Osteocyte (in vitro differentiated cells): ENCODE measurements at places on chromosomes 5 and 9.
A peak's percentile ranks its signal among the peaks of the same experiment; 100 is the strongest.

DNA sequence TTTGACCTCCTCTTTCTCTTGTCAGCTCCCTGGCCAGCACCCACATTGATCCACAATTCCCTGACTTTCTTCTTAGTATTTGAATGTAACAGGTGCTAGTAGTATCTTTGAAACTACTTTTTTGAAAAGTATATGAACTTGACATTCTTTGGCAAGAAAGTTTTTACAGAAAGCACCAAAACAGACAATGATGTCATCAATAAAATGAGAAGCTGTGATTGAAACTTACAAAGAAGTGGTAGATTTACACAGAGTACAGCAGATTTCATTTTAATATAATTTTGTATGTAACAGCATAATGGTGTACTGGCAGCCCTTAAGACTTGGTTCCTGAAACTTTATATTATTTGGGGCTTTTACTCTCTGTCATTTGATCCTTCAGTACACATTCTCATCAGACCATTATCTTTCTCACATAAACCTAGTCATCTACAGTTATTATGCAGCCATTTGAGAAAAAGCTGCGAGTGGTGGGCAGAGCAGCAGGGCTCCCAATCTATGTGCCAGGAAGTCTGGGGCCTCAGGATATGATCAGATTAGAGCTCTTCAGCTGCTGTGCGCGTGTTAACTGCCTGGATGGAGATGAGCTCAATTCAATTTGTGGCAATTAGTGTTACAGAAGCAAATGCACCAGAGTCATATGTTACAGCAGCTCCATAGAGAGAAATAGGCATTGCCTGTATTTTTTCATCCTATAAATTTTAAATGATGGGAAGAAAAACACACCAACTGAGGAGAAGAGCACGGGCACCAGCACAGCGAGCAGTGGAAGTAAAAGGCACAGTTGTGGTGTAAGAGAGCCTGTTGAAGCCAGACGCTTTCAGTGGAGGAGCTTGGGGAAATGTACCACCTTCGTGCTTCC lies 126.1 kb downstream of the STARD4 start:
- DNase-seq, result no peak

GRCh38 chr9:113556877-113557593 lies 93.5 kb downstream of the RGS3 start:
- DNase-seq, result no peak

DNA sequence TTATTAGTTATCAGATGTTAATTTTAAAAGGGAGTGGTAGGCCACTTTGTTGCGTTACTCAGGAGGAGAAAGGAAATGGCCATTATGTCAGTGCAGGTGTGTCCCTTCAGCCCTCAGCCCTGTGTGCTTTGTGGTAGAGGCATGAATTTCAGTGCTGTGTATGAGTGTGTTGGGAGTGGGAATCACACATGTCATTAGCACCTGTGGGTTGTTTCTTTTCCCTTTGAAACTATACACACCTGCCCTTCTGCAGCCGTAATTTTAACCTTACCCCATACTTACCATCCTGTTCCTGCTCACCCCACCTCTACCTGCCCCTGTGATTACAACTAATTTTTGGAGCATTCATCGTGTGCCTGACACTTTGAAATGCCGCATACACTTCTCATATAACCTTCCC lies 156.4 kb downstream of the ARHGAP26 start:
- no peak for DNase-seq

GRCh38 chr5:142156839-142157463 lies 48.4 kb downstream of the NDFIP1 start:
- DNase-seq, result no peak

- no peak for DNase-seq
Measured at GRCh38 chr5:24080046-24080445, 564.7 kb downstream of the CDH10 start.

DNA sequence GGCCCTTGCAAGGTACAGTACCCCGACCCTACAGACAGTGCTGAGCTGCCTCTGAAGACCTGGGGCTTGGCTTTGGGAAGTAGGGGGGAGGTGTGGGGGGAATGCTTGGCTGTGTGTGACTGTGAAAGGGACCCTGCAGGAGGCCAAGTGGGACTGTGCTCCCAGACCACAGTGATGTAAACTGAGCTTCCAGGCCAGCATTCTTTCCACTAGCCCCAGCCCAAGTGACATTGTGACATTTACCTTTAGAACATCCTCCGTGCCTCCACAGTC lies 31.2 kb downstream of the HMCN2 start:
- no peak for DNase-seq

GRCh38 chr5:137858223-137858916 lies 9.3 kb upstream of the MYOT start:
- DNase-seq, result no peak

GRCh38 chr5:124936626-124936933 lies 190.1 kb upstream of the ZNF608 start:
- no peak for DNase-seq

- no peak for DNase-seq
Measured at GRCh38 chr9:32882705-32883104, 99.4 kb downstream of the TMEM215 start.

DNA sequence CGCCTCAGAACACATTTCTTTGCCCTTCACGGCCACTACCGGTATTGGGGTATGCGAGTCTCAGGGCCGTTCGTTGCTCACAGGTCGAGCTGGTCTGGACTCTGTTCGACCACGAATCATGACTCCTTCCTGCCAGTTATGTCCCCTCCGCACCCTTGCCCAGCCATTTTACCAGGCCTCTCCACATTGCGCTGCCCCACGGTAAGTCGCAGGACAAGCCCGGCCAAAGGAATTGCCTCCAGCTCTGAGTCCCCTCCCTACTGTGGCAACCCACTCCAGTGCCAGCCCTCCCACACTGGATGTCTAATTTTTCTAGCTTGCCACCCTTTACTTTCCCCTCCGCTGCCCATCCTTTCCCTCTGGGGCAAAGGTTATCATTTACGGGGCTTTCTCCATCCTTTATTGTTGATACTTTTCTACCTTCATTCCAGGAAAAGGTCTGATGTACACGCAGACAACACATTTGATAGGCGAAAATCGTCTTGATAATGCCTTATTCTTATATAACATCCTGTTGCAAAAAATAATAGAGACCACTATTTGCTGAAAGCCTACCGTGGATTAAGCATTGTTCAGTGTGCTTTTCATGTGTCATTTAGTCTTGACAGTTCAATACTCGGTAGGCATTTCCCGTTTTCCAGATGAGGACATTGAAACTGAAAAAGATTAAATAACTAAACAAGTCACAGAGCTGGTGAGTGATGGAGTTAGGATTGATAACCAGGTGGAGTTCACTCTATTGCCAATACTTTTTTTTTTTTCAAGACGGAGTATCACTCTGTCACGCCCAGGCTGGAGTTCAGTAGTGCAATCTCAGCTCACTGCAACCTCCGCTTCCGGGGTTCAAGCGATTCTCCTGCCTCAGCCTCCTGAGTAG lies 958 bp upstream of the HSPA5 start:
- DNase-seq, result no peak

DNA sequence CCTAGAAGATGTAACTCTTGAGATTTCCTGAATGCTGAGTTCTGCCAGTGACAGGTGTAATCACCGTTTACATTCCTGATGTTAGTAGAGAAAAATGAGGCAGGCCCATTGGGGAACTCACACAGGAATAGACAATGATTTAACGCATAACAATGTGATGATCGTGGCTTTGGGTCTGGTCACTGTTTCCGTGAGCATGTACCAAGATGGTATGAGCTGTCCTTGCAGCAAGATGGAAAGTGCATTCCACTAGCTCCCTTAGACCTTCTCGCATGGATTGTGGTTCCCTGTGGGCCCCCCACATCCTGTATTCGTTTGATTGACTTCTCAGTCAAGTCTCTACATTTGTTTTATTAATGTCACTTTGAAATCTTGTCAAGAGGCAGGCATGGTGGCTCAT lies 124.0 kb upstream of the DAP start:
- peak; percentile 60 for DNase-seq

DNA sequence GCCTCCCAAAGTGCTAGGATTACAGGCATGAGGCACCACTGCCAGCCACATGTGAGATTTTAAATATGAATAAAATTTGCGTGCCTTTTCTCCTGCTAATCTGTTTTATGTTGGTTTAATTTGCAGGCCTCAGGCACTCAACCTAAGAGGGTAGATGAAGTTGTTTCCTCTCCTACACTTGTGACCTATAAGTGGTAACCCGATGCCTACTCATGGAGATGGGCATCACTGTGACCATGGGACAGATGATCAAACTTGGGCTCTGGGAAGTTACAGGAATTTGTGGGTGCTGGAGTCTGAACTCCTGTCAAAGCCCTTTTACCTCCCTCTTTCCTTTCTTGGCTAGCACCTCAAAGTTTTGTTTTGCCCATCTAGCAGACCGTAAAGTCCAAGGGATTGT lies 1.1 kb downstream of the SLC28A3 start:
- peak; percentile 38 for DNase-seq

- no peak for DNase-seq
Measured at GRCh38 chr9:89256642-89257041, 54.4 kb upstream of the CKS2 start.

GRCh38 chr9:134606951-134607731 lies 34.5 kb upstream of the COL5A1 start:
- DNase-seq, result peak; percentile 54

DNA sequence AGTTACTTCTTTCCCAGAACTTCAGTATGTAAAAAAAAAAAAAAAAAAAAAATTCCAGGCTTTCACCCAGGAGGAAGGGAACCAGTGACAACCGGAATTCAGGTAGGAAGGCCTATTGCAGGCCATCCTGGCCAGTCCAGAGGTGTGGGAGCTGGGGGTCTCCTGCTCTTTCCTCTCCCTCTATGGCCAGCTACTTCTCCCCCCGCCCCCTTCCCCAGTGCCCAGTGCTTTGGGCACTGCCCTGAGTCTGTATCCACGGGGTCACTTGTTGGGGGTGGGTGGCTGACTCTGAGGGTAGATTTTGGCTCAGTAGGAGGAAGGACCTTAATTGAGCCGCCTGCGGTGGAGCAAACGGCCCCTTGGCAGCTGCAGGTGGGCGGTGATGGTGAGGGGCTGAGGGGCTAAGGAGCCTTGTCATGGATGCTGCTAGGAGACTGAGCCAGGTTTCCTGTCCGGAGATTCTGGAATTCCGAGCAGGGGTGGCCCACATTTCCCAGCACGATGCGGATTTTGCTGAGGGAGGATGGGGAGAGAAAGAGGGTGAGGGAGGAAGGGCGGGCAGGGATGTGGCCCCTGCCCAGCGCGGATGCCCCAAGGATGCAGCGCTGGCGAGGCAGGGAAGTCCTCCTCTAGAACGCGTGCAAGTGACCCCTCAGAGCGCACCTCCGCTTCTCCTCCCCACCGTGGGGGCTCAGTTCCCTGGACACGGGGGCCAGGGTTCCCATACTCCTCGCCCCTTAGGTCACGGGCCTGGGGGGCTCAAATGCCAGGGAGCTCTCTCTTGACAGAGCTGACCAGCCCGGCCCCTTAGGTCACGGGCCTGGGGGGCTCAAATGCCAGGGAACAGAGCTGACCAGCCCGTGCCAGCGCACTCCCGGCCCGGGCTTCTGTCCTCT lies 1.2 kb upstream of the PHF2 start:
- DNase-seq, result peak; percentile 84

- no peak for DNase-seq
Measured at GRCh38 chr9:73979894-73980264, 517.3 kb upstream of the RORB start.

- no peak for DNase-seq
Measured at GRCh38 chr5:91794455-91794854, 411.3 kb upstream of the ARRDC3 start.

- no peak for DNase-seq
Measured at GRCh38 chr9:116460026-116460425, 227.1 kb upstream of the TRIM32 start.

DNA sequence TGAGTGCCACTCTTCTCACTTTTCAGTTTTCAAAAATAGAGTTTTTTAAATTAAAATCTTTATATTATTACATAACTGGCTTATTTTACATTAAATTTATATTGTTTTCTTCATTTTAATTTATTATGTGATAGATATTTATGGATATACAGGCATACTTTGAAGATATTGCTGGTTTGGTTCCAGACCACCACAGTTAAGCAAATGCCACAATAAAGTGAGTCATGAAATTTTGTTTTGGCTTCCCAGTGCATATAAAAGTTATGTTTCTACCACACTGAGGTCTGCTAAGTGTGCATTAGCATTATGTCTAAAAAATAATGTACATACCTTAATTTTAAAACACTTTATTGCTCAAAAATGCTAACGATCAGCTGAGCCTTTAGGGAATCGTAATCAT lies 47.4 kb downstream of the NDUFS4 start:
- DNase-seq, result no peak

- no peak for DNase-seq
Measured at GRCh38 chr9:105858877-105859276, 164.5 kb downstream of the TMEM38B start.

DNA sequence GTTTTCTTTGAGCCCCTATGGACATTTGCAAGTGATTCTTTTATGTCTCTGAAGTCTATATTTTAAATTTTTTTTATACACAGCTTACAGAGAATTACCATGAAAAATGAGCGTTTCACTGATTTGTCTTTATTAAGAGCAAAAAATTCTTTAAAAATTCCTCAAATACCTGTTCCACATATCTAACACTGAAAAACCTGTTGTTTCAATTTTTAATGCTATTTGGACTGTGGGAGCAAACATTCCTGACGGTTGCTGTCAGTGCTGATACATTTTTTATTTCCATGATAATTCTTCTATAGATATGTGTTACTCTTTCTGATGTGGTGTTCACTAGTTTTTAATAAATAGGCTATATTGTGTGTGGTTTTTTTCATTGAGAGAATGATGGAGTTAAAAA lies 199.8 kb downstream of the GDNF start:
- no peak for DNase-seq

DNA sequence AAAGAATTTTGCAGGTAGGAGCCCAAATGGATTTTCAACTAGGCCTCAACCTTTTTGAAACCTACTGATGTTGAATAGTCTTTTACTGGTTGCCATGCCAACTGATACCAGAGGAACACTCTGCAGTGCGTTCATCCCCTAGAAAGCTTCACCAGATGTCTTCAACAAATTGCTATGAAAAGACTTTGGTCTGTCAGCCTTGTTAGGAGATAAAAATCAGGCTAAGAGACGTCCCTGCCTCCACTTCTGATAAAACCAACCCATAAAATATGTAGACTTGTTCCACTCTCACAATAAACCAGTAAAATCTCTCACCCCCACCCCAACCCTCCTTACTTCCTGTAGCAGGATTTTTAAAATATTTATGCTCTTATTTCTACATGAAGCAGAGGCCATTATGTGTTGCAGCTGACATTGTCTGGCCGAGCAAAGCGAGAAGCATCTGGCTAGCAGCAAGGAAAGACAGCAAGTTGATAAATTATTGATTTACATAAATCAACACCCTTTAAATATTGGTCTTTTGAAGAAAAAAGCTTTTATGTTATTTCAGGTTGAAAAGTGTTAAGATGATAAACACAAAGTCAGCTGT lies 428.7 kb downstream of the ISL1 start:
- DNase-seq, result no peak

GRCh38 chr5:180813420-180813819 lies 10.8 kb upstream of the MGAT1 start:
- DNase-seq, result no peak

- DNase-seq, result no peak
Measured at GRCh38 chr9:77672183-77672582, 24.1 kb upstream of the GNA14 start.

DNA sequence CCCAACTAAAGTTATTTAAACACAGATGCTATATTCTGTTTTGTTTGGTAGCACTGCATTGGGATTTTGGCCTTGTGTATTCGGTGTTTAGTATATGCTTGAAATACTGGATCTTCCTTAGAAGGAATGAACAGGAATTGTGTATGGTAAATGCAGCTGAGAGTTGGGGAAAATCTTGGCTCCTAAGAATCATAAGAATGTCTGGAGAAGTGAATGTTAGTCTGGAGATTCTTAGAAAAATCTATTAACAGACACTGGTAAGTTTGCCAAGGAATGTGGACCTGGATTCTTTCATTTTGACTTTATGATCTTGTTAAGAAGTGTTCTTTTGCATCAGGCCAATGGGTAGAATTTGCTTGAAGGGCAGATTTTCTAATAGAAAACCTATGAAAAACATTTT lies 38.9 kb downstream of the SNX30 start:
- DNase-seq, result no peak
